NAMALWA (cell line): ENCODE measurements at places on chromosomes 7 and 10.

DNA sequence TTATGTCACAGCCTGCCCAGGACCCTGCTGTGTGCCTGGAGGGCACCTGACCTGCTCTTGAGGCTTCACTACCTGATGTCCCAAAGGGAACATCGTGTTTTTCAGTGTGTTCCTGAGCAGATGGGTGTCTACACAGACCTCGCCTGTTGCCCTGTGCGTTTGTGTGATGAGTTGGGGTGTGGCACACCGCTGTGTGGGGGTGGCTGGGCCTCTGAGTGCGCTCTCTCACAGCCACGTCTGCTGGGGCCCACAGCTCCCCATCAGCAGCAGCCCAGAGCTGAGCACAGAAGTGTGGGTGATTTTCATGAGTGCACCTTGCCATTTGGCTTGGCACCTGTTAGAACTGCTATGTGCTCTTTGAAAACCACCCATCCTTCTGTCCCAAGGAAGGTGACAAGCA lies 121.5 kb downstream of the NKX6-2 start:
- DNase-seq: no peak

DNA sequence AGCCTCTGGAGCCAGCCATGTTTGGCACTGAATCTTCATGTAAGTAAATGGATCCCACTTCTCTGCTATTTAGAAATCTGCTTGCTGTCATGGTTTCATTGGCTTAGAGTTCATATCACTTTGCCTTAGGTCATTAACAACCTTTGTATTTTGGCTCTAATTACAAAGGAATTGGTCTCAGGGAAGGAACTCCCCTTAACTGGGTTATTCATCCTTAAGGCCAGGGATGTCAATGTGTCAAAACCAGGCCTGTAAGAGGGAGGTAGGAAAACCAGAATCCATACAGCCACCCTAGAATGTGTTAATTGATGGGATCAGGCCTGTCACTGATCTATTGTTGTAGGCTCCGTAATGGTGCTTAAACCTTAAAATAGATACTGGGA lies 67.3 kb downstream of the ST7 start:
- no peak for DNase-seq

- no peak for DNase-seq
Observed at GRCh38 chr10:69951658-69952057, 101.0 kb upstream of the MACROH2A2 start.

DNA sequence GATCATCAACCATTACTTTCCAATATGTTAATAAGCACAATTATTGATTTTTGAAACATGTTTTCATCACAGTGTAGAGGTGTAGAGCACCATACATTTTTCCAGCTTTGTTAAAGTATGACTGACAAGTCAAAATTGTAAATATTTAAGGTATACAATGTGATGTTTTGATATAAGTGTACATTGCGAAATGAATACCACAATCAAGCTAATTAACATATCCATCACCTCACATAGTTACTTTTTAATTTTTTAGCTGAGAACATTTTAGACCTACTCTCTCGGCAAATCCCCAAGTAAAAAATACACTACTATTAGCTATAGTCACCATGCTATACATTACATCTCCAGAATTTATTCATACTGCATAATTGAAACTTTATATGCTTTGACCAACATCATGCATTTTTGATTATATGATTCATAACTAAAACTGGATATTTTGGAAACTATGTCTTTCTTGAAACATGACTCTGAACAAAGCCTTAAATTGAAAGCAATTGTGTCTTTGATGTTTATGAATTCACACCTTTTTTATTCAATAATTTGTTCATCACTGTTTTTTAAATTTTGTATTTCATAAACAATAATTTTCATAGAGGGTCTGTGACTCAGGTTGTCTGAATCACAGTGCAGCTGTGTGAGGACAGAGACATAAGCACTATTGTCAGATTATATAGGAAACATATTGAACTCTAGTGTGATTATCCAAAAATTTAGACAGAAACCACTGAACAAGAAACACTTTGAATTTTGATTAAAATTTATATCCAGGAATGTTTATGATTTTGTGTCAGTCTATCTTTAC lies 486.1 kb downstream of the SEMA3D start:
- DNase-seq: no peak

DNA sequence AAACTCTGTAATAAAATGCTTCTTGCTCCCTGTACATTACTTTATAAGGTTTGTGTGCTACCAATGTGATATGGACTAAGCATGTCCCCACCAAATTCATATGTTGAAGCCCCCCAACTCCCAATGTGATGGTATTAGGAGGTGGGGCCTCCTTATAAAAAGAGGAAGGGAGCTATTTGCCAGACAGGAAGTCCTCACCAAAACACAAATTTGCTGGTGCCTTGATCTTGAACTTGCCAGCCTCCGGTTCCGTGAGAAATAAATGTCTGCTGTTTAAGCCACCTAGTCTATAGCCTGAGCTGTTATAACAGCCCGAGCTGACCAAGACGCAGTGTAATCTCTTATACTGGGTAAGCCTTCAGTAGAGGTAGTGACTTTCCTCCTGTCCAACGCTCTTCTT lies 114.5 kb downstream of the INHBA start:
- no peak for DNase-seq

DNA sequence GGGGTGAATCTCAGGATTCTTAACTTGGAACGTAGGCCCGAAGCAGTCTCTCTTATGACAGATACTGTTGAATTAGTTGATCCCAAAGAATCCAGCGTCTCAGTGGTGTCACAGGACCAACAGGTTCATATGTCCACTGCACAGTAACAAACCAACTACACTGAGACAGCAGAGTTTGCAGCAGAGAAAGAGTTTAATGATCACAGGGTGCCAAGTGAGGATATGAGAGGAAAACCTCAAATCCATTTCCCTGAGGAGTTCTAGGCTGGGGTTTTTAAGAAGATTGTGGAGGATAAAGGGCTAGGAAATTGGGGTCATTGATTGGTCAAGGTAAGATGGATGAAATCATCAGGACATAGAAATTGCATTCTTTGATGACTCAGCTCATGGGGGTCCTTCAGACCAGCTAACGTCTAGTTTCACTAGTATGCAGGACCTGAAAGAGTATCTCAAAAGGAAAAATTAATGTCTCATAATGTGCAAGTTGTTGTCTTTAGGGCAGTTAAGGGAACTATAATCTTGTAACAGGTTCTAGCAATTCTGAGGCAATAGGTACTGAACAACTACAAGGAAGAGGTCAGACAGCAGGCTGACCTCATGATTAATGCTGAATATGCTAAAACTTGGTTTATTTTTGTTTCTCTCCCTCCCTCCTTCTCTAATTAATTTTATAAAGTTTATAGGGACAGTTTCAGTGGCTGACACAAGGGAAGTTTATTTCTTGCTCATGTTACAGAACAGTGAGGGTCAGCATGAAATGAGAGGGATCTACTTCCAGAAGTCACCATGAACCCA lies 310.9 kb upstream of the NEBL start:
- no peak for DNase-seq

DNA sequence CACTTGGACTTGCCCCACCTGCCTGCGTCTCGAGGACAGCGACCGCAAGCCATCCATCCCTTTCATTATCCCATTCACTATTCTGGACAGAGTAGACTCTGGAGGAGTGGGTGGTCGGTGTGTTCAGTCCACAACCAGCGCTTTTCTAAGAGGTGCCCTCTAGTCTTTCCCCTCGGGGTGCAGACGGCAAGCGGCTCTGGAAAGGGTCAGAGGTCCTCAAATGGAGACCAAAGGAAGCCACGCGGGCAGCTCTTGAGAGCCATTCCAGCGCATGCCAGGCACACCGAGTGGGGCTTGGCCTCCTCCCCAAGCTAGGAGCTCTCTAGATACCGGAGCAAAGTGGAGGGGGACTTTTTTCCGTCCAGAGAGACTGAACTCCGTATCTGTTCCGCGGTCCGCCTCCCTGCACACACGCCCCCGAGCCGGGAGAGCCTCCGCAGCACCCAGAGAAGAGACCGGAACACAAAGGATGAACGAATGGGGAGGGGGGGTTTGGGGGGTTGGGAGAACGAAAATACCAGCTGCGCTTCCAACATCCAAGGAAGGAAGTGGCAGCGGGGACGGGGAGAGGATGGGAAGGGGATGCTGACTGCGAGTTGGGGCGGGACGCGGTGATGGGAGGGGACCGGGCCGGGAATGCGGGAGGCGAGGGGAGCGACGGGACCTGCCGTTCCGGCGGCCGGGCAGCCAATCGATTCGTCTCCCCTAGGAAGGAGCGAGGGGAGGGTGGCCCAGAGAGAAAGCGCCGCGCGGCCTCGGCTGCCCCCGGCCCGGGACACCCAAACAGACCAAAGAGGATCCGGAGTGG lies 515 bp downstream of the GSDME start:
- no peak for DNase-seq

- DNase-seq: no peak
Observed at GRCh38 chr10:17547060-17547459, 70.1 kb downstream of the HACD1 start.

DNA sequence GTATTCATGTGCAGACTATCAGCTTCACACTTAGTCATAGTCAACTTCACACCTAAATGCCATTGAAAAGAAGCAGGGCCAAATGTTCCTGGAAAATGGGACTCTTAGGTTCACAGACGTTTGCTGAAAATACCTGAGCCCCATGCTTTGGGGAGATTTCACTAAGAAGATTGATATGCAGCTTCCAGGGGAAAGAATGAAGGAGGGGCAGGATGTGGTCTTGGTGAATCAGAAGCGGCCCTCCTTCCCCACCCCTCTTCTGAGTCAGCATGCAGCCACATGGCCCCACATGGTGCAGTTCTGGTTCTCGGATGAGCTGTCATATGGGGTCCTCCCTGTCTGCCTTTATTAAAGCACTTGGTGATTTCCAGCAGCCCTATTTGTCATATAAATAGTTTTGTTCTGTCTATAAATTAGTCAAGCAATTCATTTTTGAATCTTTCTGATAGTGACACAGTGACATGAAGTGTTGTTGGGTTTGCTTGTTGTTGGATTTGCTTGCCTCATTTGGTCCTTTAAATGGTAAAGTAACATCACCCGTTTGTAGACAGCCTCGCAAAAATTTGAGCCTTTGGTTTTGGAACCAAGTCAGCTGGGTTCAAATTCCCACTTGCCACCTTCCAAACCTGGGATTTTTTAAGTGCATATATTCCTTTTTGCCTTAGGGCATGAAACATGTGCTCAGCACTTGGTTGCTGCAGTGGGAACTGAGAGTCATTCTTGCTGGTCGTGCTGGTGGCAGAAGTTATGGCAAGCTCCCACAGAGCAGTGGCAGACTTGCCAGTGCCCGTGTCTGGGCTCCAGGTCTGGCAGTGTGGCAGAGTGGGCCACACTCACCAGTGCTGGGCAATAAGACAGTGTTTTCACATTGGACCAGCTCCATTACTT lies 68.1 kb upstream of the CDK6 start:
- DNase-seq: peak; percentile 35

DNA sequence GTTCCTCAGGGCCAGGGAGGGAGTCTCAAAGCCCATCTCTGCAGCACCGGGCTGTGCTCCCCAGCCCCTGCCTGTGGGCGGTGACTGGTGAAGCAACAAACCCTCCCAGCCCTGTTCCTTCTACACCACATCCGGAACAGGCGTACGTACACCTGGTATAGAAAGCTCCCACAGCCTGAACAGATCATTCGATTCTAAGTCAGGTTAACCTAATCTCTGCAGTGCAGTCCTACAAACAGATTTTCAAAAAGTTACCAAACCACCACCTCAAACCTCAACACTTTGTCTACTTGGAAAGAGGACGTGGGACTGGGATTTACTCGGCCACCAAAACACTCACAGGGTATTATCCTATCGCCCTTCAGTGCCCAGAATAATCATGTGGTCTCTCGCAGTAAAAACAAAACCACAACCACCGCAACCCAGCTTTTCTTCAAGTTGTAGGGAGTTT lies 238.4 kb downstream of the DIP2C start:
- peak; percentile 55 for DNase-seq

DNA sequence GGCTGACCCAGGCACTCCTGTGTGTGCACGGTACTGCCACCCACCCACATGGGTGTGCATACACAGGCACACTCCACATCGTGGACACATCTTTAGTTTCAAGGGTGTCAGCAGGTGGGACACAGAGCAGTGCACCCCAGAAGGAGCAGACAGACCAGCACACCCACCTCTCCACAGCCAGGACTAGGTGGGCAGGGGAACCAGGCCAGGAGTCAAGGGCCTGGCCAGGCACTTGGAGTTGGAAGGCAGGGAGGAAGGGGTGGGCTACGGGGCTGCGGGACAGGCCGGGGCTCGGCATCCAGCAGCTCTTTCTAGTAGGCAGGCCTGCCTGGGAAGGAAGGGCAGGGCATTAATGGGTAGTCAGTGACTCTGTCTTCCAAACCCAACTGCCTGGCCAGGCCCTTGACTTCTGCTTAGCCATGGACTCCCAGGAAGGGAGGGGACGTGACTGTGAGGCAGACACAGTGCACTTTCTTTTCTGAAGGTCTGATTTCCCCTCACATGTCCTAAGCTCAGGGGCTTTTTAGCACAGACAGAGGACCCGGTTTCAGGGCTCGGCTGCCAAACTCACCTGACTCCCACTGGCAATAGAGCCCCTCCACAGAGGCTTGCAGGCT lies 14.6 kb downstream of the RASGEF1A start:
- no peak for DNase-seq

DNA sequence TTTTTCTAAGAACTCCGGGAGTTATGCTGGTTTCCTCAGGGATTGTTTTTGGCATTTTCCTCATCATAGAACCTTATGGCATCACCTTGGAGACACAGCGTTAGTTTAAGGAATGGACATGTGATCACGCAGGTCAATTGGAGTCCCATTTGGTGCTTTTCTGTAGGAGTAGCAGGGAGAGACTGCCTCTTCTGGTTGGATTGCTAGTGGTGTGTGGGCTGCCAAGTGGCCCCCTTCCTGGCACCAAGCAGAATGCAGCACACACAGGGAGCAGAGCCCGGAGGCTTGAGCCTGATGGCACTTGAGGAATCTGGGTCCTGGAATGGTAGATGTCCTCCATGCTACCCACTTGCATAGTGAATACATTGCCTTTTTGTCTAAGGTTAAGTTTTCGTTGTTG lies 57.9 kb downstream of the SDK1 start:
- DNase-seq: no peak

DNA sequence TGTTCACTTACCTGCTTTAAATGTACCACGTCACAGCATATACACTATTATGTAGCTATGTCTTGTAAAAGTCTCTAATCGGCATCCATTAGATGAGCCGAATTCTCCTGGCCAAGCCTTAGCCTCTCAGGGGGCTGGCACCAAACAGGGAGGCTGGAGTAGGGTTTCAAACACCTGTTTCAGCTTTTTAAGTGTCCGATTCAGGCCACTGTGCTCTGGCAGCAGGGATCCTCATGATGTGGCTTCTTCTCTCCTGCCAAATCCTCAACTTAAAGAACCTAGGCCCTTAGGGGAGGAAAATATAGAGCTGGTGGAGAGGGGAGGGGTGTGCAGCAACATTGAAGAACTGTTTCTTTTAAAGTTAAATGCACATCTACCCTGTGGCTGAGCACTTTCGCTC lies 68.5 kb upstream of the NFKB2 start:
- no peak for DNase-seq

GRCh38 chr10:120400601-120401000 lies 56.4 kb upstream of the PLPP4 start:
- no peak for DNase-seq

DNA sequence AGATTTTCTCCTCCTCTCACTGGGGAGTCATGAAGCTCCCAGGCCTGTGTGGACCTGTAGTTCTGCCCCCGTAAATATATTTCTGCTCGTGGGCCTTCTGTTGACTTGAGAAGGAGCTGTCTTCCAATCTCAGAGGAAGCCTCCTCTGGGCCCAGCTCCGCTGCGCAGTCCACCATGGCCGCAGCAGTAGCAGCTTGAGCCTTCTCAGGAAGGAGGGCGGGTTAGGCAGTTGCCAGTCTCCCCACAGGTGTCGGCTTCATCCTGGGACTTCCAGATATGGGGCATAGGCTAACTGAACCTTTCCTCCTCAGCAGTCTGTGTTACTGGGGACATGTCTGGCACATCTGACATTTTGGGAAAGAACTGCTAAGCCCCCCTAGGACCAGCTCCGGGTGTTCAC lies 62.9 kb upstream of the TRIM8 start:
- no peak for DNase-seq

GRCh38 chr7:18345641-18346234 lies 149.8 kb upstream of the HDAC9 start:
- DNase-seq: peak; percentile 87
